ENCODE measurements at places on chromosomes 7 and 10. TPM values are rescaled to one million over a fixed set of nuclear protein-coding genes. Genes with fewer than 3 reads are reported as not detected.

The AKR1D1 gene
- total RNA-seq, result not detected

The TCERG1L gene
- total RNA-seq, result not detected

The RNLS gene
- not detected for total RNA-seq

DNA sequence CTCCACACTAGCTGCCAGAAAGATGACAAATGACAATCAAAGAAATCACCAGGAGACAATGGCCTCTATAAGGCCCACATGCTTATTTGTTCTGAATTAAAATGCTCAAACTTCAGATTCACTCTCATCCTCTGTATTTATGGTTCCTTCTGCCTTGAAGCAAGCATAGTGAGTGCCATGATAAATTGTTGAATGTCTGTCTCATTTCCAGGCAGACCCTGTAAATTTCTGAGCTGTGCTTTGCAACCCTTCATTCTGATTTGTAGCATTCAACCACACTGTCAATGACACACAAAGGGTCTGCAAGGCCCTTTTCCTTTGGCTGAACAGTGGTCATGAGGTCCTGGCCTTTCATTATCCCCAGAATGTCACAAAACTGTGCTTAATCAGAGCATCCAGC is 506.6 kb upstream of the GHITM start:
- no peaks in the 10 kb centered on the region for H3K4me1 ChIP-seq
- H3K27ac ChIP-seq, result no peak overlapping the region
- H3K27me3 ChIP-seq, result no peaks in the 10 kb centered on the region
- H3K36me3 ChIP-seq, result no peaks in the 10 kb centered on the region

The EFCAB10 gene
- total RNA-seq, result 0.06 TPM

The ANXA8L1 gene
- total RNA-seq, result not detected

- H3K4me3 ChIP-seq, result no peak overlapping the region
- H3K4me1 ChIP-seq, result no peaks in the 10 kb centered on the region
- no peak for DNase-seq
- no peak overlapping the region for H3K27ac ChIP-seq
- H3K36me3 ChIP-seq, result no peaks in the 10 kb centered on the region
Measured at GRCh38 chr7:120665068-120665467, 192.9 kb downstream of the TSPAN12 start.

DNA sequence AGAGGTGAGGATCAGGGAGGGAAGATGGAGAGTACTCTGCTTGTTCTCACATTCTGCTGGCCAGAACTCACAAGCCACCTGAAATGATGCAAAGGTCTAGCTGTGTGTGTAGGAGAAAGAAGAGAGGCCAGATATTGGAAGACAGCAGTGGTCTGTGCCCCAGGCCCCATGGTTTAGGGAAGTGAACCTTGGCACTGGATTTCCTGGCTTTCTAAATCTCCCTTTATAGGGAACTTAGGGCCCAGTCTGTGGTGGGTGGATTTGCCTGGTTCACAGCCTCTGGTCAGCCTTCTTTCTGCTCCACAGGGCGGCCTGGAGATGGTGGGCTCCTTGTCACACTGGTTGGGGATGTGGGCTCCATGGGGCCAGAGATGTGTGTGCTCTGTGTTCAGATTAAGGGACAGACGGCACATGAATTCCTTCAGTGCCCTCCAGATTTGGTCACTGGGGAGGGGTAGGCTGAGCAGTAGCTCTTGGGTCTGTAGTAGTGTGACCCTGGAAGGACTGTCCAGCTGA is 9.5 kb upstream of the SH2D4B start:
- no peak overlapping the region for H3K4me3 ChIP-seq
- no peak for DNase-seq
- H3K4me1 ChIP-seq, result no peaks in the 10 kb centered on the region

The AOAH gene
- 0.10 TPM for total RNA-seq

All from SJCRH30 (cell line).